ENCODE measurements at places on chromosomes 2 and 18. TPM values are rescaled to one million over a fixed set of nuclear protein-coding genes. Genes with fewer than 3 reads are reported as not detected.

- H3K36me3 ChIP-seq = no peaks in the 10 kb centered on the region
- no peak overlapping the region for H3K4me3 ChIP-seq
- no peaks in the 10 kb centered on the region for H3K4me1 ChIP-seq
- no peak for DNase-seq
- no peak overlapping the region for H3K27ac ChIP-seq
- no peaks in the 10 kb centered on the region for H3K27me3 ChIP-seq
Measured at GRCh38 chr2:195594919-195595694, 61.9 kb upstream of the SLC39A10 start.

GTF2A1L gene
- 2.5 TPM for total RNA-seq

GRCh38 chr2:218883491-218884490 lies 3.1 kb downstream of the WNT10A start:
- no peak for DNase-seq
- no peaks in the 10 kb centered on the region for H3K27me3 ChIP-seq
- H3K36me3 ChIP-seq = no peaks in the 10 kb centered on the region
- no peak overlapping the region for H3K27ac ChIP-seq

DNA sequence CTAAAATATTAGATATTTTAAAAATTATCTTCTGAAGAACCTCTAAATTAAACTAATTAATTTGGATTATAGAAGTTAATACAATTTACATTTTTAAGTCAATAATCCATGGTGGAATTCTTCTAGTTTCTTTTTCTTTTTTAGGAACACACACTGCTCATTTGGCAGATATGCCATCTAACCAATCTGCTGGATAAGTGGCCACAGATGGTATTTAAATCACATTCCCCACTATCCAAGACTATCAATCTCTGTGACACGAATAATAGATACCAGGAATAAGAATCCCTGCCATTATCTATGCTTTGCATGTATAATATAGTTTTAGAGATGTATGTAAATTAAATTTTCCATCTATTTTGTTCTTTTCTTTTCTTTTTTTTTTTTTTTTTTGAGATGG lies 58.5 kb downstream of the CABYR start:
- no peaks in the 10 kb centered on the region for H3K27me3 ChIP-seq
- H3K4me1 ChIP-seq = peaks cover 24% of the 10 kb centered on the region
- H3K4me3 ChIP-seq = no peak overlapping the region
- no peak for DNase-seq

LCT gene
- total RNA-seq = not detected

NTSR2 gene
- total RNA-seq = not detected

LOXHD1 gene
- total RNA-seq = under 0.01 TPM

- no peaks in the 10 kb centered on the region for H3K36me3 ChIP-seq
- no peak overlapping the region for H3K4me3 ChIP-seq
- H3K4me1 ChIP-seq = no peaks in the 10 kb centered on the region
- H3K27me3 ChIP-seq = no peaks in the 10 kb centered on the region
- DNase-seq = peak; percentile 44
- no peak overlapping the region for H3K27ac ChIP-seq
Measured at GRCh38 chr2:71614976-71615766, 161.8 kb downstream of the DYSF start.

GRCh38 chr2:185880396-185880795 lies 141.8 kb downstream of the FSIP2 start:
- no peak overlapping the region for H3K4me3 ChIP-seq
- no peaks in the 10 kb centered on the region for H3K27me3 ChIP-seq
- no peaks in the 10 kb centered on the region for H3K36me3 ChIP-seq
- DNase-seq = no peak
- H3K4me1 ChIP-seq = no peaks in the 10 kb centered on the region

- H3K36me3 ChIP-seq = no peaks in the 10 kb centered on the region
Measured at GRCh38 chr18:63271148-63271547, 48.4 kb downstream of the BCL2 start.

SNRNP27 gene
- total RNA-seq = 77.1 TPM

DNA sequence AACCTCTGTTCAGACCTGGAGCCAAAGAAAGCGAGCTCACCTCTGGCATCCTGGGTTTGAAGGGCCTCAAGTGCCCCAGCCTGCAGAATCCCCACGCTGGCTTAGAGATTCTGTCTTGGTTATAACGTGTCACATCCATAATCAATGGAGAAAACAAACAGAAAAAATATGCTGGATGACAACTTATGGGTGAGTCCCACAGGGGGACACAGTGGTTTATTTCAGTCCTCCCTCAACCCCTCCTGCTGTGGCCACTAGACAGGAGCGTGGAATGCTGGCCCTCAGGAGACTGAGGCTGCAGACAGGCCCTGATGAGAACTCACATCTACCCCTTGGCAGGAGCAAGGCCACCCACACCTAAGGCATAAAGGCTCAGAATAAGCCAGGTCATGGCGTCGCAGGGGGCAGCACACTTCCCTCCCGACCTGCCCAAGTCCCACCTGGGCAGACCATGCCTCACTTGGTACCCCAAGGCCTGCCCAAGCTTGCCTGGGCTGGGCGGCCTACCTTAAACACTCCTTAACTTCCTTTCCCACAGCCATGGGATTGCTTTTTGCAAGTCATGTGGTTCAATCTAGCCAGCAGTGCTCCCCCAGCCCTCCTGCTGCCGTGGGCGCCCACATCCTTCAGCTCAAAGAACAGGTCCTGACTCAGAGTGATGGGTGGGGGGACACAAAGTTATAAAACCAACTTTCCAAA lies 19.9 kb downstream of the COX7A2L start:
- H3K4me1 ChIP-seq = peaks cover 11% of the 10 kb centered on the region
- H3K36me3 ChIP-seq = peaks cover 67% of the 10 kb centered on the region
- H3K4me3 ChIP-seq = no peak overlapping the region

GRCh38 chr2:30527859-30528258 lies 80.8 kb downstream of the LCLAT1 start:
- H3K4me3 ChIP-seq = no peak overlapping the region
- no peak overlapping the region for H3K27ac ChIP-seq
- no peaks in the 10 kb centered on the region for H3K4me1 ChIP-seq
- no peaks in the 10 kb centered on the region for H3K36me3 ChIP-seq
- no peaks in the 10 kb centered on the region for H3K27me3 ChIP-seq
- no peak for DNase-seq

CXCR1 gene
- 0.66 TPM for total RNA-seq

HOXD13 gene
- not detected for total RNA-seq

CD302 gene
- total RNA-seq = 59.4 TPM

DNA sequence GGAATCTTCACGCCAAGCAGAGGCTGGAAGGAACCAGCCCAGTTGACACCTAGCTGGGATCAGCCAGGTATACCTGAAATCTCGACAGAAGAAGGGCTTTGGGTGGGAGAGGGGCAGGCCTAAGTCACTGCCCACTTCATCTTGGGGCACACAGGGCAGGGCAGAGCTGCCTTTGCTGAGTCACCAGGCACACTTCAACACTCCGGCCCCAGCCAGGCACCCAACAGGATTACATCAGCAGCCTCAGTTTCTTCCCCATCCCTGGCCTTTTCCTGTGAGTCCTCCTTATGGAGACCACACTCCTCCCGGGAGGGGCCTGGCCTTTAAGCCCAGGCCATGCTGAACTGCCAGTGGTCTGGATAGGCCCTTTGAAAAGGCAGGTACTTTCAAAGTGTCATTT lies 201.7 kb upstream of the HS6ST1 start:
- no peaks in the 10 kb centered on the region for H3K27me3 ChIP-seq
- no peaks in the 10 kb centered on the region for H3K4me1 ChIP-seq
- H3K36me3 ChIP-seq = no peaks in the 10 kb centered on the region
- DNase-seq = no peak

HAAO gene
- total RNA-seq = 9.3 TPM

POTEC gene
- total RNA-seq = not detected

MAP2 gene
- 31.7 TPM for total RNA-seq

- DNase-seq = no peak
- no peaks in the 10 kb centered on the region for H3K27me3 ChIP-seq
- no peak overlapping the region for H3K27ac ChIP-seq
- peaks cover 58% of the 10 kb centered on the region for H3K36me3 ChIP-seq
- peaks cover 39% of the 10 kb centered on the region for H3K4me1 ChIP-seq
- no peak overlapping the region for H3K4me3 ChIP-seq
Measured at GRCh38 chr2:71353248-71353647, 21.7 kb downstream of the ZNF638 start.

DNA sequence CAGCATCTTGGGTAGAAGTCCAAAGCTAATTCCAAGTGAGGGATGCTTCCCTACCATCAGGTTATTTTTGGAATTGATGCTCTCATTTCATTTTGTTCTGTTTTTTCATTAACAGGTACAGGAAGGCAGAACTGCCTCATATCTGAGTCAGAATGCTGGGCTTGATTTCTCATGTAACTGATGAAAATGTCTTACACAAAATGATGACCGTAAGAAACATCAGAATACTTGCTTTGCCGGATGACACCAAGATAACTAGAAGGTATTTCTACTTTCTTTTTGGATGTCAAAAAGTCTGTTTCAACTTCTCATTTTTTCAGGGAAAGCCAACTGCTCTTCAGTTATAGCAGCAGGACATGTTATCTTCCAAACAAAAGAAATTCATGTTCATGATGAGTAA lies 62.6 kb downstream of the ETAA1 start:
- no peak overlapping the region for H3K4me3 ChIP-seq
- H3K4me1 ChIP-seq = no peaks in the 10 kb centered on the region
- no peaks in the 10 kb centered on the region for H3K36me3 ChIP-seq
- no peak for DNase-seq
- no peak overlapping the region for H3K27ac ChIP-seq

- H3K36me3 ChIP-seq = no peaks in the 10 kb centered on the region
- H3K4me3 ChIP-seq = no peak overlapping the region
- H3K4me1 ChIP-seq = no peaks in the 10 kb centered on the region
- no peak for DNase-seq
- no peaks in the 10 kb centered on the region for H3K27me3 ChIP-seq
Measured at GRCh38 chr18:24491927-24492834, 31.7 kb downstream of the HRH4 start.

GRCh38 chr2:198916548-198917080 lies 541.1 kb downstream of the SATB2 start:
- no peak for DNase-seq
- no peaks in the 10 kb centered on the region for H3K36me3 ChIP-seq
- no peaks in the 10 kb centered on the region for H3K4me1 ChIP-seq
- no peak overlapping the region for H3K4me3 ChIP-seq
- no peak overlapping the region for H3K27ac ChIP-seq
- H3K27me3 ChIP-seq = no peaks in the 10 kb centered on the region

GRCh38 chr18:79493801-79494211 lies 98.1 kb downstream of the NFATC1 start:
- H3K4me3 ChIP-seq = no peak overlapping the region
- H3K36me3 ChIP-seq = no peaks in the 10 kb centered on the region
- no peak for DNase-seq
- no peaks in the 10 kb centered on the region for H3K27me3 ChIP-seq

DNA sequence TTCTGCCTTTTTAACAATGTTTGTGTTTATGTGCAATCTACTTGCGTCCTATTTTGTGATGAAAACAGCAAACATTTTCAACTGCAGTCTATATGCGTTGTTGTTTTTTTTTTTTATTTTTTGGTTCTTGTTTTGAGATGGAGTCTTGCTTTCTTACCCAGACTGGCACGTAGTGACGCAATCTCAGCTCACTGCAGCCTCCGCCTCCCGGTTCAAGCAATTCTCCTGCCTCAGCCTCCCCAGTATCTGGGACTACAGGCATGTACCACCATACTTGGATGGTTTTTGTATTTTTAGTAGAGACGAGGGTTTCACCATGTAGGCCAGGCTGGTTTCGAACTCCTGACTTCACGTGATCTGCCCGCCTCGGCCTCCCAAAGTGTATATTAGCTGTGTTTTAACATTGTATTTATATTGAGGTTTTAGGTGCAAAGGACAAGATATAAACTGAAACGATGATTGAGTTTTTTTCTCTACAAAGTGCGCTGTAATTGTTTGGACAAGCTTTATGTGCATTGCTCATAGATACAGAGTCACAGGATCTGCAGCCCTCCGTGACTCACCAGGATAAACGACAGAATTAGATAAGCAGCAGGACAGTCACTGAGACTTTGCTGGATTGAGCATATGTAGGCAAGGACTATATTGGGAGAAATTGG lies 17.4 kb downstream of the CDH7 start:
- no peaks in the 10 kb centered on the region for H3K4me1 ChIP-seq
- no peak overlapping the region for H3K4me3 ChIP-seq
- no peak overlapping the region for H3K27ac ChIP-seq
- DNase-seq = no peak
- H3K36me3 ChIP-seq = no peaks in the 10 kb centered on the region

GRCh38 chr18:75863696-75864095 lies 436.2 kb upstream of the SMIM21 start:
- no peaks in the 10 kb centered on the region for H3K27me3 ChIP-seq
- H3K4me1 ChIP-seq = no peaks in the 10 kb centered on the region
- no peak overlapping the region for H3K4me3 ChIP-seq
- no peak for DNase-seq
- H3K27ac ChIP-seq = no peak overlapping the region

TIA1 gene
- total RNA-seq = 74.1 TPM

DNA sequence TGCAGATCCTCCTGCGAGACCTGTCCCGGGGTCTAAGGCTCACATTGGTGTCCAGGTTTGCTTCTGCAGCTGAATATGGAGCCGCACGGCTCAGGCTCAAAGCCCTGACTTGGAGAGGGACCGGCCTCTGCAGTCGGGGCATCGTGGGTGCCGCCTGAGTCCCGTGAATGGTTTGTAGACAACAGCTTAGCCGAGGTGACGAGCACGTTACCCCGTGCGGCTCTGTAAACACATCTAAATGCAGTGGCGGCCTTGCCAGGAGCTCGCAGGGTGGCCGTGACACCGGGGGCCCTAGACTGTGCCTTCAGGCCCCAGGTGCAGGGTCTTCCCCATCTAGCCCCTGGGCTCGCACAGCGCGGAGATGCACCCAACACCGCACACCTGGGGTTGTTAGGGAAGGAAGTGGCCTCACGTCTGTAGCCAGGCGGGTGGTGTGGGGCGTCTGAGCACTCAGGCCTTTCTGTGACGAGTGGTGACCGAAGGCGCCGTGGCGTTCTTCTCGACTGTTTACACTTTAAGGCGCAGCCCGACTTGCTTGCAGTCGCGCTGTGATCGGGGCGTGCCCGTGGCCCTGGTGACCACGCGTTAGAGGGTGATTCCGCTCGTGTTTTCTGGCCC lies 91.6 kb downstream of the NFATC1 start:
- no peaks in the 10 kb centered on the region for H3K36me3 ChIP-seq
- H3K27me3 ChIP-seq = no peaks in the 10 kb centered on the region
- H3K27ac ChIP-seq = no peak overlapping the region
- H3K4me3 ChIP-seq = no peak overlapping the region
- H3K4me1 ChIP-seq = peaks cover 9% of the 10 kb centered on the region

RNF152 gene
- total RNA-seq = 13.4 TPM

DNA sequence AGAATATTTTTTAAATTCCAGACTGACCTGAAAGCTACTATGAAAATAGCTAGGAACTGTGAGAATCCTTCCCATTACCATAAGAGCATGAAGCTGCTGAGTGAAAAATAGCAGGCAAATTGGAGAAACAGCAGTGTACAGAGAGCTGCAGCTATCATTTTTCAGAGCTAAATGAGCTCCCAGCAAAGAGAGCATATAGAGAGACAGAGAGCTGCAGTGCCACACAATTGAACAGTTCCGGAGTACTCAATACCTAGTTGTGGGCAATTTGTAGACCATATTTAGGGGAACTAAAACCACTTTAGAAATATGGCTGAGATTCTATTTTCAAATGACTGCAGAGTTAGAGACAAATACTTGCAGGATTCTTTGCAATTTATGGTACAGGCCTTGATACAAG lies 645.3 kb downstream of the STK39 start:
- H3K27ac ChIP-seq = no peak overlapping the region
- H3K4me1 ChIP-seq = no peaks in the 10 kb centered on the region
- H3K27me3 ChIP-seq = no peaks in the 10 kb centered on the region
- no peaks in the 10 kb centered on the region for H3K36me3 ChIP-seq
- no peak for DNase-seq
- no peak overlapping the region for H3K4me3 ChIP-seq

RAD51AP2 gene
- not detected for total RNA-seq

All from tibial nerve (tissue), 4 donors.